ENCODE measurements at places on chromosomes 5 and 9.
A peak's percentile ranks its signal among the peaks of the same experiment; 100 is the strongest.

- DNase-seq: no peak
Observed at GRCh38 chr5:56699538-56699937, 115.8 kb upstream of the MAP3K1 start.

DNA sequence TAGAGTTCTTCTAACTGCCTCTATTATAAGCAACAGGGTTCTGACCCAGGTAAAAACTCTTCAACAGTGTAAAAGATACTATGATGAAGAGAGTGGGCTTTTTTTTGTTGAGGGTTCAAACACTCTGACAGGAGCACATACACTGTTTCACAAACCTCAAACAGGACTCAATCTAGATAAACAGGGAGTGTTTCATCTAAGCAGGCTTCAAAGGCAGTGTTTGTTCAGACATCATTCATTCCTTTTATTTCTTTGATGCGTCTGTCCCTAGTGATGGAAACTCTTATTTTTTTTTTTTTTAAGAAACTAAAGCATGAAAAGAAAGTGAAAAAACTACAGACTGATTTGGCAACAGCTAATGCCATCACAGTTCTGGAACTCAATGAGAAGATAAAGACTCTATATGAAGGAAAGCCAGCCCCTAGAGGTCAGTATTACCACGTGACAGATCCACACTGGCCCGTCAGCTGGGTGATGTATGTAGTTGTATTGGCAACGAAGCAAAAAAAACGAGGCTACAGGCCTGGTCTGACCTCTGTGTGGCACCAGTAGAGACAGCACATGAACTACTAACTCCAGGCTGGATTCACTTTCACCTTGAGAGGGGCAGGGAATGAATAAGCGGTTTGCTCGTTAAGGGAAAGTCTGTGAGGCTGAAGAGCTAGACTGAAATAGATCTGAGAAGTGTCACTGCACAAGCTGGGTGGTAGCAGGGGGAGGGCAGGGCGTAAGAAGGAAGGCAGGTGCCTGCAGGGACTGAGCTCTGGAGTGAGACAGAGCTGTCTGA is 172.2 kb downstream of the CCDC192 start:
- DNase-seq: peak; percentile 78

GRCh38 chr9:34686231-34686630 is 4.8 kb downstream of the CCL19 start:
- DNase-seq: no peak

DNA sequence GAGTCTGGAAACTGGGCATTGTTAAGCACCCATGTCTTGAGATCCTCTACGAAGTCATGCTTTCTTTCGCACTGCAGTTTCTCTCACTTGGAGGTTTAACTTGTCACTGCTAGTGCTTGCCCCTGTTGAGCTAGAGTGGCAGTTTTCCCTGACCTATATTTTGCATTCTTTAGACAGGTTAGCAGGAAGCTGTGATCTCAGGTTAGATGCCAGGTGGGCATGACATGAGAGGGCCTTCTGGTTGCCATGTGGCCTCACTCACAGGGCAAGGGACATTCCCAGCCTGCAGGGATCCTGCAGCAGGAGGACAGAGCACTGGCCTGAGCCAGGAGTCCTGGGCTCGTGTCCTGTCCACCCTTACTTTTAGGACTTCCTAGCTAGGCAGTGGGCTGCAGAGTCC is 28.6 kb downstream of the SLC36A1 start:
- DNase-seq: no peak

- DNase-seq: peak; percentile 39
Observed at GRCh38 chr5:163473635-163474243, 13.3 kb downstream of the HMMR start.

DNA sequence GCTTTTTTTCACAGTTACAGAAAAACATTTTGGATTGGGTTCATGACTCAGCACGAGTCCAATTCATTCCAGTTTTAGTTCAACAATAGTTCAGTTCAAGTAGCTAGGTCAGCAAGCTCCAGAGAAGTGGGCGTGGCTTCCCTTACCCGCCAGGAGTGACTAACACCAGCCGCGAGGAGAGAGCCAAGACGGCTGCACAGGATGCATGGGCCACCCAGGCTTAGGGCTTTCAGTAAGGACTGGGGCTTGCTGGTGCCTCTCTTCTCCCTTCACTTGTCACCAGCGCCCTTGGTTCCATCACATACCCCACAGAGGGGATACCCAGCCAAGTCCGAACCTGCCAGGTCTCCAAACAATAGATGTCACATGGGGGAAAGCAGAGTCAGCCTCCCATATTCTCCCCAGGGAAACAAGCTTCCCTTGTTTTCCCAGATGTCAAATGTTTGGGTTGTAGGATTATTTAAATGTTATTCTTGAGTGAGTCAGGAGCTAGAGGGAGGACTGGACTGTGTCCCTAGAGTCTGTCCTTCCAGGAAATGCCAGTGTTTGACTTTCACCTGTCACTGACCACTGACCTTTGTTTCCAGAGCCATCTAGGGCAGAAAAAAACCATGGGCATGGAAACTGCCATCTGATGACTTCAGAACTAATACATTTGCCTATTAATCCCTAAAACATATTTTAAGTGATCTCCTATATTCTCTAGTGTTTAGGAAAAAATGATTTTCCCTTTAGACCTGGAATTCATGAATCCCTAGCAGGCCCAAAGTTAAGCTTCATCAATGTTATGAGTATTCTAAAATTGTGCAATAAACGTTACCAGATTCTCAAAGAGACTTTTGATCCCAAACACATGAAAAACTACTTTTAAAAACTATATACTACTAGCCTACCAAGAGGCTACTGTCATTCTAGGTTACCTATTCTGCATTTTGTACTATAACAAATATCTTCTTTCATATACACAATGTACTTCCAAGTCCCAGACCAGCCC is 51.9 kb downstream of the NIPAL4 start:
- peak; percentile 25 for DNase-seq

DNA sequence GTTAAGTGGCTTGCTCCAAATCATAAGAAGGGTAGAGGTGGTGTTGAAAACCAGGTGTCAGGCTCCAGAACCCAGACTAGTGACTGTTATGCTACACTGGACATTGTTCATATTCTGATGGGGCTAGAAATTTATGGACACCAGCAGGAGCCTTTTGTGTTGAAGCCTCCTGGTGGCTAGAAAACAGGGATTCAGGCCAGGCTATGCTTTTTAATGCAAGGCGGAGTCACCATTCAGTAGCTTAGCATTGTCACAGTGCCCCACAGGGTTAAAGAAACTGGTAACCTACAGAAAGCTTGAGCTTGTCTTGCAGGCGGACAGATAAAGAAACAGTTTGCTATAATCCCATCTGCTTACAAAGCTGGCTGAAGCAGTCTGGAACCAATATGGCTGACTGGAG is 23.0 kb upstream of the GOLM1 start:
- no peak for DNase-seq
